ENCODE measurements at places on chromosomes 2 and 18.
A peak's percentile ranks its signal among the peaks of the same experiment; 100 is the strongest.

GRCh38 chr2:24353364-24353763, 7.0 kb downstream of the ITSN2 start:
- DNase-seq: no peak

GRCh38 chr2:179818546-179818945, 42.9 kb downstream of the ZNF385B start:
- DNase-seq: peak; percentile 38

GRCh38 chr2:197307933-197308521, 2.6 kb downstream of the ANKRD44 start:
- DNase-seq: no peak

- DNase-seq: peak; percentile 90
Measured at GRCh38 chr2:109126501-109126860, 2.5 kb upstream of the SH3RF3 start.

GRCh38 chr2:99613980-99614379, 124.2 kb upstream of the REV1 start:
- DNase-seq: no peak

Measured in MCF 10A (cell line).